ENCODE measurements at places on chromosomes 16 and 17.

GRCh38 chr16:73846356-73846755, 450.3 kb upstream of the PSMD7 start:
- DNase-seq, result no peak

DNA sequence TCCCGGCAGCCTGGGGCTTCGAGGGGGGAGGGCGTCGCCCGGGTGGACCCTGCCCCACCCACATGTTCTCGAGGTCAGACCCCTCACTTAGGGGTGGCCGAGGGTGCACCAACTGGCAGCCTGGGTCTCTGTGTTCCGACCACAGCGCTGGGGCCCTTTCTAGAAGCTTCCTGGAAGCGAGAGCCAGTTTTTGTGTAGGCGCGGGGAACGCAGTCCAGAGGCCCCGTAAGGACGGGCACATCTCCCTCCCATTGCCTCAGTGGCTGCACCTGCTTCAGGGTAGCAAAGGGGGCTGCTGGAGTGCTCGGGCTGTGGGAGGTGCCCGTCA, 148.3 kb downstream of the BANP start:
- DNase-seq, result no peak

GRCh38 chr16:13999071-13999894, 71.8 kb upstream of the MRTFB start:
- DNase-seq, result no peak

GRCh38 chr16:8548166-8548565, 42.1 kb downstream of the TMEM114 start:
- DNase-seq, result no peak

- no peak for DNase-seq
Measured at GRCh38 chr16:27113341-27113841, 46.7 kb downstream of the C16orf82 start.

- no peak for DNase-seq
Measured at GRCh38 chr17:50268026-50268425, 6.2 kb upstream of the TMEM92 start.

- no peak for DNase-seq
Measured at GRCh38 chr17:77352441-77352840, 211.7 kb downstream of the SEC14L1 start.

- DNase-seq, result no peak
Measured at GRCh38 chr16:17460890-17461289, 9.9 kb downstream of the XYLT1 start.

DNA sequence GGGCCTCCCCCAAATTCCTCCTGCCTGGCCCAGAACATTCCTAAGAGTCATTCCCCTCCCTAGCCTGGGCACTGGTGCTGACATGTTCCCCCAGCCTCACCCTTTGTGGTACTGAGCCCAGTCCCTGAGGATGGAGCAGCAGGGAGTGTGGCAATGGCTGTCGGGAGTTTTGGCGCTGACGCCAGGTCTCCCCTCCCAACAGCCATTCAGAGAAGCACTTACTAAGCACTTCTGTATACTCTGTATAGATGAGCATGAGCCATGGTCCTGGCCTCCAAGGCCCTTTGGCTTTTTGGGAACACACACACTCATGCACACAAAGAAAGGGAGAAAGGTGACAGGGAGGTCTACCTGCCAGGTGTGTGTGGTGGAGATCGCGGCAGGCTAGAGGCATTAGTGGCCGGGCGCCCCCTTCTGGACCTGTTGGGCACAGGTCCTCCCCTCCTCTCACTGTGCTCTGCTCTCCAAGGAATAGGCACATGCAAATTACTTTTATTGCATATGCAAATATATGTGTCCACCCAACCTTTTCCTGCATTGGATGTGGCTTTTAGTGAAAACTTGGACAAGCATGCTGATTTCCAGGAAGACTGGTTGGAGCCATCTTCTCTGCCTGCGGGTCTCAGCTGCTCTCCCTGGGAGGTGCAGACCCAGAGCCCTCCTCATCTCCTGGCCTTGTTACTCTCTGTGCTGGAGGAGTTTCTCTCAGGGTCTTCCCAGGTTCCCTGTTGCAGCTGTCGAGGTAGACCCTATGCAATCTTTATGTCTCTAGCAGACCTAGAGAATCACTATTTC, 17.4 kb upstream of the C17orf107 start:
- peak; percentile 56 for DNase-seq

DNA sequence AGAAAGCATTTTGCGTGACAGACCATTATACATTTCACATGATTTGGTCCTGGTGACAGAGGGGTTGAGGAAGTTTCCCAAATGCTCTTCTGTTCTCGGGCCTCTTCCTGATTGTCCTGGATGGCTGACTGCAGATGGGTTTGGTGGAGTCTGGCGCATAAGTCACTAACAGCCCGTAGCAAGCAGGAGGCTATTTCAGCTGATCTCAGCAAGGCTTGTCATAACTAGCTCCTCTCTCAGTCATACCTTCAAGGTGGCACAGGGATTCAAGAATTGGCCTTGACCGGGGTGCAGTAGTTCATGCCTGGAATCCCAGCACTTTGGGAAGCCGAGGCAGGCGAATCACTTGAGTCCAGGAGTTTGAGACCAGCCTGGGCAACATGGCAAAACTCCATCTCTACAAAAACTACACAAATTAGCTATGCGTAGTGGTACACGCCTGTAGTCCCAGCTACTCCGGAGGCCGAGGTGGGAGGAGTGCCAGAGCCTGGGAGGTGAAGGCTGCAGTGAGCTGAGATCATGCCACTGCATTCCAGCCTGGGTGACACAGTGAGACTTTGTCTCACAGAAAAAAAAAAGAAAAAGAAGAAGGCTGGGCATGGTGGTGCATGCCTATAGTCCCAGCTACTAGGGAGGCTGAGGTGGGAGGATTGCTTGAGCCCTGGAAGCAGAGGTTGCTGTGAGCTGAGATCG, 68.9 kb upstream of the HAS3 start:
- DNase-seq, result no peak

DNA sequence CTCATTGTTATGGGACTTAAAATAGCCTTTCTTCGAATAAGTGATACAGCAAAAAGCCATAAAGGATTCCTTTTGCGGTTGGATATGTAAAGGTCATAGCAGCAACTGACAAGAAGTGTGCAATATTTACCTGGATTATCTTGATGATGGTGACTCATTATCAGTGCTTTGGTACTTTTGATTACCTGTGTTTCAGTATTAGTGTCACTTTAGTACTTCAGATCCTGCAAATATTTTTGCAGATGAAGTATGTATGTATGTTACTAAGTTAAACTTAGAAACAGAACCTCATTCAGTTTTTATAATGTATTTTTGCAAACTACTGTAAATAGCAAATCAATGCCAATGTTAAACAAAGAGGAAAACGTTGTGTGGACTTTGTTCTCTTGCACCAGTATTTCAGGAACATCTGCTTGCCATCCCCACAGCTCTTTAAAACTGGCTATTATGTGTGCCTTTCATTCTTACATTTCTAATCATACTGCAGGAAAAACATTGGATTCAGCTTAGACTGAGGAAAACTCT, 10.5 kb downstream of the CNEP1R1 start:
- DNase-seq, result no peak

DNA sequence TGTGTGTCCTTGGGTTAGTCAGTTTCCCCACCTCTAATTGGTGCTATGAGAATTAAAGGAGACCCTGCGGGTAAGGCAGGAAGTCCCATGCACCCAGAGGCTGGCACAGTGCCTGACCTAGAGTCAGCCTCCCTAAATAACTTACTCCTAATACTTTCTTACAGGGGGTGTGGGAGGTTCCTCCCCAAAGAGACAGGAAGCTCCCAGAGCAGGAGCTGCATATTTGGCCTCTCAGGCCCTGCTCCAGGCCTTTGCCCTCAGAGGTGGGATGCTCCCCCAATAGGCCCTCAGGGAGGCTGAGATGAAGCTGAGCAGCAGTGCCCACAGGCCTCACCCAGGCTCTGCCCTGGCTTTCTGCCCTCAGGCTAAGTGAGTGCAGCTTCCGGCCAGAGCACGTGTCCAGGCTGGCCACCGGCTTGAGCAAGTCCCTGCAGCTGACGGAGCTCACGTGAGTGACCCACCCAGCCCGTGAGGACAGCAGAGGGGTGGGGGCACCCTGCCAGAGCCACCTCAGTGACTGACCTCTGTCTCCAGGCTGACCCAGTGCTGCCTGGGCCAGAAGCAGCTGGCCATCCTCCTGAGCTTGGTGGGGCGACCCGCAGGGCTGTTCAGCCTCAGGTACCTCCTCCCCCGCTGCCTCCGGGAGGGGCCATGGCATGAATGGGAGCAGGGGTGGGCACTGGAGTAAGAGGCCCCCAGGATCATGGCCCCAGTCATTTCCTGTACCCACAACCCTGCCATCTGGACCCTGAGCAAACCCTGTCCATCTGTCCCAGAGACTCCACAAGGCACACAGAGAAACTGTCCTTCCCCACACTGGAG, 31.1 kb upstream of the CPNE2 start:
- DNase-seq, result peak; percentile 49

- no peak for DNase-seq
Measured at GRCh38 chr17:6323626-6324356, 111.1 kb downstream of the AIPL1 start.

DNA sequence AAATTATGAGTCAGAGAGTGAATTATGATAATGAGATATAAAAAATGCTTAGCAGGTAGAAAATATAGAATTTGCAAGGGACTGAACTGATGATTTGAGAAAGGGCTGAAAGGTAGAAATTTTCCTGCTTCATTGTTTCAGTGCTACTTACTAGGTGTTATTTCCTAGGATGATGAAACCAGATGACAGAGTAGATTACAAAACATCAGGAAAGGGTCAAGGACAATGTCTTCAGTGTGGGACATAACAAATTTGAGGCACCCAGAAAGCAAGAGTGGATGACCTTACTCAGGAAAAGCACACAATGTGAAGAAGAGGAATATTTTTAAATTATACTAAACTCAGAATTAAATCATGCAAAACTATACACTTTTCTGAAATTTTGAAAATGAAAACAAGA, 102.1 kb downstream of the SHCBP1 start:
- no peak for DNase-seq

DNA sequence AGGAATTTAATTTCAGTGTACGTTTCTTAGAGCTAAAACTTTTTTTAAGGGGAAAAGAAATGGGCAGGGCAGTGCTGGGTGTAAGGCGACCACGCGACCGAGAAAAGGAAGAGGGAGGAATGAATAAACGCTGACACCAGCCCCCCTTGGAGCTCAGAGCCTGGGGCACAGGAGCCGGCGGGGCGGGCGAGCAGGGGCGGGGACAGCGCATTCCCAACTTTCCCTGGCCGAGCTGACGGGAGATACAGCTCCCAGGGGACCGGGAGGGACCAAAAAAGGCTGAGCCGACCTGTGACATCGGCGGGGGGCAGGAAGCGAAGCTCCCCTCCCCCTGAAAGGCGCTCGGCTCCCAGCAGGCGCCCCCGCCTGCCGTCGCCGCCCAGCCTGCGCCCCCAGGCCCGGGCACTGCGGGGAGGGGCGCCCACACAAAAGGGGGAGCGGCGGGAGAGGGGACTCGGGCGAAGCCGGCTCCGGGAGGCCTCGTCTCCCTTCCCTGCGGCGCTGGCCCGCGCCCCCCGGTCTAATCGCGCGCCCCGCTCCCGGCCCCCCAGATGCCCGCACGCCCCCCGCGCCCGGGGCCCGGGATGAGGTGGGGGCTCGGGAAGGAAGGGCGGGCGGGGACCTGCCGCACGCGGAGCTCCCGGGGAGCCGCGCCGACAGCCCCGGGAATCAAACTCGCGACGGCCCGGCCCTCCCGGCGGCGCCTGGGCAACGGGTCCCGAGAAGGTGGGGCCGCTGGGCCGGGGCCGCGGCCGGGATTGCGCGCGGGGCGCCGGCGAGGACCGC, 622 bp downstream of the CUEDC1 start:
- peak; percentile 47 for DNase-seq

GRCh38 chr17:3723188-3723555, 531 bp upstream of the HASPIN start:
- no peak for DNase-seq

- no peak for DNase-seq
Measured at GRCh38 chr17:74239172-74239571, 25.8 kb downstream of the TTYH2 start.

DNA sequence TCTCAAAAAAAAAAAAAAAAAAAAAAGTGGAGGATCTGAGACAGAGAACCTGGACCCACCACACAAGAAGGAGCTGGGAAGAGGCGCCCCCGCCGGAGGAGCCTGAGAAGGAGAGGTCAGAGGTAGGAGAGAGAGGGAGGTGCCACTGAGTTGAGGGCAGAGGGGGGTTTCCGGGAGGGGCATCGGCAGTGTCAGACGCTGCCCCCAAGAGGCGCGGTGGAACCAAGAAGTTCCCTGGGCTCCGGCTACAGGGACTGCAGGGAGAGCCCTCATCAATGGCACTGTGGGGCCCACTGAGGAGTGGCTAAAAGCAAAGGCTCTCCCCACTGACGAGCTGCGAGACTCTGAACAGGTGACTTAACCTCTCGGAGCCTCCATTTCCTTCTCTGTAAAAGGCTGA, 4.2 kb downstream of the CCDC42 start:
- no peak for DNase-seq

- DNase-seq, result peak; percentile 45
Measured at GRCh38 chr17:70168044-70168976, 1.0 kb upstream of the KCNJ2 start.

GRCh38 chr17:42118545-42118944, 2.6 kb downstream of the KAT2A start:
- no peak for DNase-seq

DNA sequence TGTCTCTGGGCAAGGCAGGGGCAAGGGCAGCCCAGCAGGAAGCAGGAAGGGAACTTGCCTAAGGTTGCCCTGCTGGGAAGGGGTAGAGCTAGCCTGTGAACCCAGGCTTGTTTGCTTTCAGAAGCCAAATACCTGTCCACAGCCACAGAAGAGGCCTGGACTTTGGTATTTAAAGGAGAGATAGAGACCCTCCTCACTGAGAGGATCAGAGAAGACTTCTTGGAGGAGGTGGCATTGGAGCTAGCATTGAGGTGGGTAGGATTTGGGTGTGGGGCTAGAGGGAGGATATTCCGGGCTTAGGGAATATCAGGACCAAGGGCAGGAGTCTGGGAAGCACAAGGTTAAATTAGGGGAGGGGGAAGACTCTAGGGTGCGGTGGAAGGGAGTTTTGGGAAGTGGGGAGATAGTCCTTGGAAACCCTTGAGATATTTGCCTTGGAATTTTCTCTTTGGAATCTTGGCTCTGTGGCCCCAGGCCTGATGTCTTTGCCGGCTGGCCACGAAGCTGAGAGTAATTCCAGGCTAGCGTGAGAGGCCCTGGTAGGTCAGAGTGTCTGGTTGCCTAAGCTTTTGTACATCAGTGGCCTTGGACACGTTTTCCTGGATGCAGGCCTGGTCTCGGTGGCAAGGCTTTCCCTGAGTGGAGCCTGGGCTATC, 13.1 kb upstream of the ETV4 start:
- no peak for DNase-seq

DNA sequence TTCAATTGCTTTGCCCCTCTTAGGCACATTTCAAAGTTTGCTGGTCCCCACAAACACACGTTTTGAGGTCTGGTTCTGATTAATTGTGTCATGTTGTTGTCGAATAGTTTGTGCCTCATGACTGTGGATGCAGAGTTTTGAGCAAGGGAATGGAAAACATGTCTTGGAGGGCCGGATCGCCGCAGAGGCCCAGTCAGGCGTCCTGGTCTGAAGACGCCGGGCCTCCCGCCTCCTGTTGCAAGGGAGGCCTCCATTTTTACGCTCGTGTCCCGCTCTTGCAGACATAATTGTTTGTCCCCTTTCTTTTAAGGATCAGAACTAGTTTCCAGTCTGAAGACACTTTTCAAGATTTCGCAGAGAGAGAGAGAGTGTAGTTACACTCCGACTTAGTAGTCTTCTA, 3.2 kb downstream of the NTN1 start:
- DNase-seq, result no peak
